ENCODE measurements at places on chromosomes 3 and 15.

DNA sequence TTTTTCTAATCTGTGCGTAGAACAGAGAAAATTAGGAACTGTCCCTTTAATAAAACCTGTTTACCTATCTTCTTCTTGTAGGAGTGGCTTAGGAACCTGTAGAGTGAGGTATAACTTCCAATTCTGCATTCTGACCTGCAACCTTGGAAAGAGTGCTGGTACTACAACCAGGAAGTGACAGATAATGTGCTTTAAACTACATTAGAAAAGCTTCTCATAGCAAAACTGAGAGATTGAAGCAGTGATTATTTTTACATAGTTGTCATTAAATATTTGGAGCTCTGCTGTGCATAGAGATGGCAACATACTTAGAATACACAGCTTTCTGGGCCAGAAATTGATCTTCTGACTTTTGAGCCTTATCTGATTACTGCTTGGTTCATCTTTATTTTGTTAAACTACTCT lies 50.4 kb upstream of the ZDHHC23 start:
- DNase-seq, result no peak

GRCh38 chr3:196991581-196992460 lies 23.2 kb upstream of the PIGZ start:
- no peak for DNase-seq

DNA sequence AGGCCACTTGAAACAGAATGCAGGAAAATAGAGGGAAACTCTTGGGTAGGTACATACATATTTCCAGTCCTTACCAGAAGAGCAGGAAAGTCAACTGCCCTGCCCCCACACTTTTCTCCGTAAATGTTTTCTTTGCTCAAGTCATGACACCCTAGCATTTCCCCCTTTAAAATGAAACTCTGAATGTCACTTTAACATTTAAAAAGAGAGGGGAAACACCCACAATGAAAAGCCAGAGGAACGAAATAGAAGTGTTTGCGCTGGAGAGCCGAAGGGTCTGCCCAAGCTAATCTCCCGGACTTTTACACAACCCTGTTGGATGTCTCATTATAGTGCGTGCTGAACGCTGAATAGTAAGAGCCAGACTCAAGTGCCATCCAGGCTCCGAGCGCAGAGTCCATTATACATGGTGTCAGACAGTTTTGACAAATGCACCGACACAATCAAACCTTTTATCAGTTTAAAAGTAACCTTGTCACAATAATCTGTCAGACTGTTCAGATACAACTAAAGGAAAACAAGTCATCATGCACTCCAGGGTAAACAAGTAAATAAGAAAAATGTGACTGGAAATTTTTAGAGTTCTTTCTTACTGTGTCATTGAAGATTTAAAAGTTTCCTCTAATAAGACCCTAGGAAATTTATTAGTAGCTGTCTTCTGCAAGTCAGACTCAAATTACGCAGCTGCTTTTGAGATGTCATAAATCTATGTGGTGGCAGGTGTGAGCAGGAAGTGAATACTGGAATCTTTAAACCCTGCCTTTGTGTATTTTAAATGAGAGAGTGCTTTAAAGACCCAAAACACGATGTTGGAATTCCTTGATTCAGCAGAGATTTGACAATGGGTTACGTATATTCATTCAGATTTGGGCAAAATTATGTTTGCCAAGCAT lies 159.8 kb downstream of the RBMS3 start:
- no peak for DNase-seq

- no peak for DNase-seq
Measured at GRCh38 chr15:91892436-91892835, 38.9 kb downstream of the SLCO3A1 start.

DNA sequence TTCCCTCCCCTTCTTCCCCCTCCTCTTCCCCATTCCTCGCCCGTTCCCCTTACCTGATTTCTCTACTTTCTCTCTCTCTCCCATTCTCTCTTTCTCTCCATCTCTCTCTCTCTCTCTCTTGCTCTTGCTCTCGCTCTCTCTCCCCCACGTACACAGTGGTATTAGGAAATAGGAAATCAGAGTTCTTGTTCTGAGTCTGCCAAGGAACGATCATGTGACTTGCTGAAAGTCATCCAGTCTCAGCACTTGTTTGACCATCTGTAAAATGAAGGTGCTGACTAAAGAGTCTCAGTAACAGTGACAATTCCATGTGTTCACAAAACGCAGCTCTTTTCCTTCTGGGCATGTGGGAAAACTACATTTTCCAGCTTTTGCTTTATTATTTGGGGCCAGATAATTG lies 445.0 kb upstream of the TGFBR2 start:
- peak; percentile 42 for DNase-seq

GRCh38 chr3:57314204-57314603 lies 21.7 kb upstream of the ASB14 start:
- no peak for DNase-seq

DNA sequence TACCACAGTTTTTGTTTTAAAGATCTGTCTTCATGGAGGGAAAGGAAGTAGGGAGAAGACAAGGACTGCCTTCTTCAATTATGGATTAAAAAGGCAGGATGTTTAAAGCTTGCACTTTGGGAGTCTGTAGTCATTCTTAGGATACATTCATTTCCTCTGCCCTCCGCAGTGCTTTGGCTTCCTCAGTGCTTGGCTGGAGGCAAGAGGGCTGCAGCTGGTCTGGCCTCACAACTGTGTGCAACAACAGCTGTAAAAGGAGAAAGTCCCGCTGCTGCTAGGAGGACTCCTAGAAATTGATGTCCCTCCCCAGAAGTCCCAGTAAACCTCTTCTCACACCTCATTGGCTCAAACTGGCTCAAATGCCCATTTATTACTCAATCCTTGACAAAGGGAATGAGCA lies 54.4 kb upstream of the PPP2R3A start:
- no peak for DNase-seq

DNA sequence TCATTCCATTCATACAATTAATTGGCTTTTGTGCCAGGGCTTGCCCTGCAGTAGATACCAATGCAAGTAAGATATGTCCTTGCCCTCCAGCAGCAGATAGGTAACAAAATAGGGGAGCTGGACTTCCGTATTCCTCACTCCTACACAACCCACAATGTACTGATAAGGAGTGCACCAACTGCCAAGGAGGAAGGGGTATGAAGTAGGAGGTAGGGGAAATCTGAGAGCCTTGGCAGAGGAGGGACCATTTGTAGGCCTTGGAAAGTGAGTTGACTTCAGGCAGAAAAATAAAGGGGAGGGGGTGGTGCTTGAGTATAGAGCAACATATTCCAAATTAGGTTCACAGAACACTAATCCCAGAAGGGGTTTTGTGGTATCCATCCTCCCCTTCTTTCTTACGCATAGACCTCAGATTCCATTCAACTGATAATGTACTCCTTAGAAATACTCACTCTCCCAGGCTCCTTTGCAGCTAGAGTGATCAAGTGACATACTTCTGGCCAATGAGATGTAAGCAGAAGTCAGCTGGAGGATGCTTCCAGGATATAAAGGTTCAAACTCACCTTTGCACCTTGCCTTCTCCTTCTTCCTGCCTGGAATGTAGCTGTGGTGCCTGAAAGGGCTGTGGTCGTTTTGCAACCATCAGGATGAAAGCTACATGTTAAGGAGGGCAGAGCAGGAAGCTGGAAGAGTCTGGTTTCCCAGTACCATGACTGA lies 127.1 kb upstream of the SMAD3 start:
- no peak for DNase-seq

All from AML-193 (cell line).